ENCODE measurements at places on chromosomes 6 and 20.

DNA sequence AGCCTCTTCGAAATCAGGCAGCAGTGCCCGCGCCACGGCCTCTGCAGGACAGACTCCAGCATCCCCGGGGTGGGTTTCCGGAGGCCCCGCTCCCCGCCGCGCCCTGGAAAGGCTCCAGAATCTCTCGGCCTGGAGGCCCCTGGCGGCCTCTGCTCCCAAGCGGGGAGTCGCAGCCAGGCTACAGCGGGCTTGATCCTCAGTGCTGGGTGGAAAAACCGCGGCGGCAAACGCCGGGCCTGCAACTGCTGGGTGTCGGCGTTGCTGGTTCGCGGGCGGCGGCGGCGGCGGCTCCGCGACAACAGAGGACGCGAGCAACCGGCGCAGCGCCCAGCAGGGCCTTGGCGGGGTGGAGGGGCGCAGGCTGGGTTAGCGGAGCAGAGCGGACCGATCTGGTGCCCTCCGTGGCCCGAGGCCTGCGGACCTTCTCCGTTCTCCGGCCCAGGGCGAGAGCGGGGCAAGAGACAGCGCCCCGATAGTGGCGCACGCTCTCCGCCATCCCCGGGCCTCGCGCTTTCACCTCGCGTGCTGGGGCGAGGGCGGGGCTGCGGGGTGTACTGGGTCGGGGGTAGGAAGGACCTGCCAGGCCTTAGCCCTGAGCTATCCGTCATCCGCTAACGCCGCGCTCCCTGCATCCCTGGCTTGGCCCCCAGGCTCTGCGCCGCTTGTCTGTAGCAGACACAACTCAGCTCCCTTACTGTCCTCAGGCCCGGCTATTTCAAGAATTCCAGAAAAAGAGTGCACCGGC, 3.4 kb upstream of the ZNF292 start:
- peak; percentile 82 for DNase-seq

DNA sequence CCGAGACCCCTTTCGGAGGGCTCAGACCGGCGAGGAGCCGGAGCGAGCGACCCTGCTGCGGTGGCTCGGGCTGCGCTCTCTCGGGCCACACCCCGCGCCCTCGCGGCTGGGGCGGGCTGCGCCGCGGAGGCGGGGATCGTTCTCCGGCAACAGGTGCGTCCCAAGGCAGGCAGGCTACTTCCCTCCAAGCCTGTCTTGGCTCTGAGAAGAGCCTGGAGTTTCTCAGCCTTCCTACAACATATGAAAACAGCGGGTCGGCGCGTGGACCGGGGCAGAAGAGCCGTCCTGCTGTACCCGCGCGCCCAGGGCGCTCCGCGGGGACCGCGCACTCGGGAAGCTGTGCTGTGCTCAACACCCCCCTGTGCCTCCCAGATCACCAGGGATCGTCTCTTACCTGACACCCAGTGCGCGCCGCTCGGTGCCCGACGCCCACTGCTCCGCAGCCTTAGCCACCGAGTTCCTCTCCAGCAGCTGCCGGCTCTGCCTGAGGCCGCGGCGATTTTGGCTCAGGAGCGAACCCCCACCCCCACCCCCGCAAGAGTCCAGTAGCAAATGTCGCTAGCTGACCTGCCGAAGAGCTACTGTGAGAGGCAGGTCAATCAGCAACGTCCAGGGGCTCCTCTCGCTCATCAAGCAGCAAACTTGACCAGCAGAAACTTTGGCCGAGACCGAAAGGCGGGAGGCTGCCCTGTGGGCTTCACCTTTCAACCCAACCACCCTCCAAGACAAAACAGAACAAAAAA, 3.7 kb upstream of the OLIG3 start:
- peak; percentile 45 for DNase-seq

DNA sequence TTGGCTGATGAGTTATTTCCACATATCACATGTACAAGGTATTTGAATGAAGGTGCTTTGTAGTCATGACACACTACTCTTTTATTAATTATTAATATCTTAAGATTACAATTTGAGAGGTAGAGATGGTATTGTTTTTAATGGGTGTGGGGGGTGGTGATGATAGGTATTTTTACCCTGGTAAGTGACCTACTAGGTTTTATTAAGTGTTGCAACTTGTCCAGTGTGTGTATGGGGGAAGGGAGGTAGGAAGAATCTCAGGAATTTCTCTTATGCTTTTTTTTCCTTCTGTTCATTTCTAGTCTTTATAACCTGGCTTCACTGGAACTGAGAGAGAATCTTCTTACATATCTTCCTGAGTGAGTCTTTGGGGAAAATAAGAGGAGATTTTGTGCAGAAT, 101.4 kb downstream of the LRRC1 start:
- no peak for DNase-seq

DNA sequence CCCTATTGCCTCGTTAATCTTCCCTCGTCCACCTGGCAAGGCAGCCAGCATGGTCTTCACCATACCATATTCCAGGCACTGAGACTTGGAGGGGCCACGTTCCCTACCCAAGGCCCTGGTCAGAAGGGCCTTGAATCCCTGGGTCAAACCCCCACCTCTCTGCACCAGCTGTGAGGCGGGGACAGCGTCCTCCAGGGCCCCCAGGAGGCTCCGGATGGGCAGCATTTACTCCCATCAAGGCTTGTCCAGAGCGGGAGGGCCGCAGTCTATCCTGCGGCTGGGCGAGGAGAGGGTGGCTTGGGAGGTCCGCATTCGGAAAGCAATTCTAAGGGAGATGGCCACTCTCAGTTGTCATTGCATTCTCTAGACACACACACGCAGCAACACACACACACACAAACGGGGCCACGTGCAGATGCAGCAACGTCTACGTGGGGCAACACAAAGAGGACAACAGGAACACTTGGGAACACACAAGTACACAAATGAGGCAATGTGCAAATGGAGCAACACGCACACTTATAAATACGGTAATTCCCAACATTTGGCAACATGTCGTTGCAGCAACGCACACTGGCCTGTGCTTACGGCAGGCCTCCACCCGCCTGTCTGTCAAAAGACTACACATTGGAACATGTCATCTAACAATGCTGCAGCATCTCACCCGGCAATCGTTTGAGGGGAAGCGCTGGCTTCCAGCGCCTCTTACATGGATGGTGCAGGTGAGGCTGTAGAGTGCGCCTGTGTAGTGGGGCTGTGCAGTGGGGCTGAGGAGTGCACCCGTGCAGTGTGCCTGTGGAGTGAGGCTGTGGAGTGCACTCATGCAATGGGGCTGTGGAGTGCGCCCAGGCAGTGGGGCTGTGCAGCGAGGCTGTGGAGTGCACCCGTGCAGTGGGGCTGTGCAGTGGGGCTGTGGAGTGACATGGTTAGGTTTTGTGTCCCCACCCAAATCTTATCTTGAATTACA, 12.9 kb upstream of the NTSR1 start:
- no peak for DNase-seq

DNA sequence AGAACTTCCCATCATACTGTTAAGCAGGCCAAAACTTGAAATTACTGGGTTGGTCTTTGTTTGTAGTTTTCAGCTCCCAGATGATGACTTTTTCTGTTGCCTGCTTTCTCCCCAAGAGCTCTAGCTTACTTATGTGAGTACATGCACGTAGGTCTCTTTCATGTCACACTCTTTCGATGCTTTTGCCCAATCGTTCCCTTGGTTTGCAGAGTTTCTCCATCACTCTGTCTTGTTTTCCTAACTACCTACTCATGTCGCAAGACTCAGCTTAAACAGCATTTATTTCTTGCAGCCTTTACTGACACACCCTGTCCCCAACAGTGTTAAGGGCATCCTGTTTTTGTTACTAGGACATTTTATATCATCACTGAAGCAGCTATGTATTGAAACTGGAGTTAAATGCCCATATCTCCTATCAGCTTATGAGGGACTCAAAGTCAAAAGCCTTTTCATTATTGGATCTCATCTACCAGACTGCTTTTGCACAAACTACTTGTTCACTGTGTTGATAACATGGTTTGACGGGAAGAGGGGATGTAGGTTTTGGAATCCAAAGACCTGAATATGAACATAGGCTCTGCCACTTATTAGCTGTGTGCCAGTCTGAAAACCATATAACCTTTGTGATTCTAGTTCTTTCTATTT, 2.9 kb downstream of the ARG1 start:
- no peak for DNase-seq

DNA sequence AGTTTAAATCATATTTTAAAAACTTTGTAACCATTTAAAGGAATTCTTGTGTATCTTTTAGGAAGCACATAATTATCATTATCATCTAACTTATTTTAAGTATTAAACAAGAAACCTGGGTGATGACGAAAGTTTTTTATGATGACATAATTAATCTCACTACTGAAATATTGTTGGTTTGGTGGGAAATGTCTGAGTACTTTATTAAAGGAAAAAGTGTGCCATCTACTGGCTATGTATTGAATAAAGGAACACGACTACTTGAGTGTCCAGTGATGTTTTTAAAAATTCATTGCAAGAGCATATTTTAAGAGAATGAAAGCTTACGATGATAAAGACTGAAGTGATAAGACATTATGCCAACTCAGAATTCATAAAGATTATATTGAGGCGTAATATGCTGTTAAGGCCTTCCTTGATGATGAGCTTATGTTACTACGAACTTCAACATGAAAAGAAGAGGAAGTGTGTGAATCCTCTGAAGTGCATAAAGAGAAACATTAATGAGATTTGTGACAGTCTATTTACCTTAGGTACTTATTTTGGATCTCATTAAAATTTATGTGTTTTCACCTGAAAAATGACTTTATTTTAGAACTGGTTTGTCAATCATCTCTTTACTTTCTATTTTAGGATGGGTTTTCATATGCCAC, 12.0 kb upstream of the TRMT11 start:
- no peak for DNase-seq

DNA sequence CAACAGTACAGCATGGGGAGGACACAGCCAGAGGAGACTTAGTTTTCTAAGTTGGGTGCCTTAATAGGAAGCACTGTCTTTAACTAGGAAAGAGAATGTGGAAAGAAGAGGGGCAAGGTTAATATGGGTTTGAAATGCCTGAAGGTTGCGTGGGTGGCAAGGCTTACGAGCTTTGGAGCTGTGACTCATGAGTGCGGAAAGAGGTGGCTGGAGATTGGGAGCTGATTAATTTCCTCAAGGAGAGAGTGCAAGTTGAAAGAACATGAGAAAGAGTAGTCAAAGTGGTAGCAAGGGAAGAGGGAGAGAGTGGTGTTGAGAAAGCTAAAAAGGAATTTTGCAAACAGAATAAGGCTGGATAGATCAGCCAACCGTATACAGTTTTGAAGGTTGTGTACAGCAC, 315.1 kb upstream of the PRND start:
- no peak for DNase-seq

- DNase-seq, result no peak
These were observed 122.0 kb downstream of the GFRAL start for GRCh38 chr6:55449225-55449624.

GRCh38 chr20:52682237-52682636, 289.9 kb upstream of the TSHZ2 start:
- no peak for DNase-seq

DNA sequence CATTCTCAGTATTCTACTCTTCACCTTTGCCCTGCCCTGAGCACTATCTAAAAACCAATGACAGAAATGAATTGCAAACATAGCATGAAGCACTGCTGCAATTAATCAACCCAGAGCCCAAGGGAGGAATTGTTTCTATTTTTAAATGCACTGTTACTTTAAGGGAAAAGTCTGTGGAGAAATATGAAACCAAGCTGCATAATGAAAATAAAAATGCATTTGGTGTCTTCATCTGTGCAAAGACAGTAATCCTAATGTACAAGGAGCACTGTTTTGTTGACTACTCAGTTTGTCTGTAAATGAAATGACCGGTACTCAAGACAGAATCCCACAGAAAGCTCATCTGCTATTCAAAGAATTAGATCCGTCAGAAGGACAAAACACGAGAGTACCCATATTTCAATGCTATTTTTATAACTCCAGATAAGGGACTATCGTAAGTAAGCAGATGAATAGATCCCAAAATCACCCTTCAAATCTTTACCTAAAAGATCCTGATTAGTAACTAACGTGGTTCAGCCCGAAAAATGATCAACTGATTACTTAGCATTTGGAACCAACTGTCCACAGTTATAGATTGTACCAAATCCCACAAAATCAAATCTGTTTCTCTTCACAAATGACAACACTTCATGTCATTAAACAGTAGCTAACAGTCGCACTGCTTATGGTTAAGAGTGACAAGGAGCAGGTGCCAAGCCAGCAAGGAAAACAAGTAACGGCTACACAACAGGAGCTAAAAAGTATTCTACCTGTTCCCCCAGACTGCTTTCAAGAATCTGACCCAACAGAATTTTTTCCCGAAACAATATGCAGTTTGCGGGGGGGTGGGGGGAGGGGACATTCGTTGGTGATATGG, 2.4 kb downstream of the KIF13A start:
- no peak for DNase-seq

- DNase-seq, result no peak
These were observed 272.2 kb upstream of the THEMIS start for GRCh38 chr6:128172752-128173682.

- no peak for DNase-seq
These were observed 977 bp downstream of the HMGN4 start for GRCh38 chr6:26539071-26539615.

GRCh38 chr6:34671801-34672656, 24.5 kb downstream of the ILRUN start:
- DNase-seq, result peak; percentile 71

- no peak for DNase-seq
These were observed 62.7 kb upstream of the SULF2 start for GRCh38 chr20:47847884-47848485.

- no peak for DNase-seq
These were observed 138.6 kb downstream of the DLL1 start for GRCh38 chr6:170152124-170152926.

GRCh38 chr20:64065062-64065973, 2.3 kb downstream of the TCEA2 start:
- DNase-seq, result no peak

GRCh38 chr20:23162887-23163286, 76.8 kb upstream of the CD93 start:
- no peak for DNase-seq

DNA sequence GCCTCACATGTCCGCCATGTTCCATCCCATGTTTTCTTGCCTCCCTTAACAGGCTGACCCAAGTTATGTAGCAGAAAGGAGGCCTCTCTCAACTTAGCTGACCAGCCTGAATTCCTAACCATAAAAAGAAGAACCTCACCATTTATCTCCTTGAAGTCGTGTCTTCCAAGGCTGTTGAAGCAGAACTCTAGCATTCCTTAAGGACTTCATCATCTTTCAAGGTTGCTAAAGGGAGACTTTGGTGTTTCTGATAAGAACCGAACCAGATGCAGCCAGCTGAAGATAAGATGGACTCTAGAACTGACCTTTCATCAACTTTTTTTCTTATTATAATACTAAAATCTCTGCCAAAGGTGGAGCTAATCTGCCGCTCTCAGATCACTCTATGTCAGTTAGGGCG, 571.7 kb upstream of the SLC35B3 start:
- no peak for DNase-seq

GRCh38 chr6:134077301-134077700, 24.9 kb upstream of the SLC2A12 start:
- no peak for DNase-seq

- peak; percentile 14 for DNase-seq
These were observed 38.4 kb upstream of the ZNF217 start for GRCh38 chr20:53631909-53632662.
